ENCODE measurements at places on chromosomes 5 and 9.

- DNase-seq = no peak
These were observed 204.8 kb upstream of the RASEF start for GRCh38 chr9:83267741-83268140.

- DNase-seq = no peak
These were observed 33.8 kb downstream of the HTR1A start for GRCh38 chr5:63928451-63928850.

GRCh38 chr5:87741881-87742280, 329.2 kb upstream of the CCNH start:
- no peak for DNase-seq

GRCh38 chr9:37329576-37329975, 92.9 kb upstream of the GRHPR start:
- peak; percentile 66 for DNase-seq

GRCh38 chr9:20398536-20399338, 223.6 kb downstream of the MLLT3 start:
- peak; percentile 57 for DNase-seq

- peak; percentile 78 for DNase-seq
These were observed at the start of gene CYFIP2 for GRCh38 chr5:157265714-157266285. CYFIP2 (plus strand) TSS chr5:157266123; CDS start chr5:157285362, 19,239 bp downstream.

DNA sequence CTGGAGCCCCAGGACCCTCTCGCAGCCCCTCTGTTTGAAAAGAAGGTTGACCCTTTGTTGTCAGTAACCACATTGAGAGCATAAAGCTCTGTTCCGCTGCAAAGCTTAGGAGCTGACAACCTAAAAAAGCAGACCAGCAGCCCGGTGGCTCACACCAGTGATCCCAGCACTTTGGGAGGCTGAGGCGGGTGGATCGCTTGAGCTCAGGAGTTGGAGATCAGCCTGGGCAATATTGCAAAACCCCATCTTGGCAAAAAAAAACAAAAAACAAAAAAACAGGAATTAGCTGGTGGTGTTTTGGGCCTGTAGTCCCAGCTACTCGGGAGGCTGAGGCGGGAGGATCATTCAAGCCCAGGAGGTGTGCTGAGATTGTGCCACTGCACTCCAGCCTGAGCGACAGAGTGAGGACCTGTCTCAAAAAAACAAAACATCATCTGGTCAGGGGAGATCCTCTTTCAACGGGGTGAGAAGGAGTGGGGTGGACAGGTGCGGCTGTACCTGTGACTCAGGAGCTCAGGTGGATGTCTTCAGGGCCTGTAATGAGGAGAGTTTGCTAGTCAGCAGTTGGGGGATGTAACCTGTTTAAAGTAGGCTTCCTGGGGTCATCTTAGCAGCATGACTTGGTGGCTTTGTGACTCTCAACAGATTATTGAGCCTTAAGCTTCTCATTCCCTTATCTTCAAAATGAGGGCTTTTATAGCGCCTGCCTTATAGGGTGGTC, 694 bp upstream of the REEP2 start:
- no peak for DNase-seq

DNA sequence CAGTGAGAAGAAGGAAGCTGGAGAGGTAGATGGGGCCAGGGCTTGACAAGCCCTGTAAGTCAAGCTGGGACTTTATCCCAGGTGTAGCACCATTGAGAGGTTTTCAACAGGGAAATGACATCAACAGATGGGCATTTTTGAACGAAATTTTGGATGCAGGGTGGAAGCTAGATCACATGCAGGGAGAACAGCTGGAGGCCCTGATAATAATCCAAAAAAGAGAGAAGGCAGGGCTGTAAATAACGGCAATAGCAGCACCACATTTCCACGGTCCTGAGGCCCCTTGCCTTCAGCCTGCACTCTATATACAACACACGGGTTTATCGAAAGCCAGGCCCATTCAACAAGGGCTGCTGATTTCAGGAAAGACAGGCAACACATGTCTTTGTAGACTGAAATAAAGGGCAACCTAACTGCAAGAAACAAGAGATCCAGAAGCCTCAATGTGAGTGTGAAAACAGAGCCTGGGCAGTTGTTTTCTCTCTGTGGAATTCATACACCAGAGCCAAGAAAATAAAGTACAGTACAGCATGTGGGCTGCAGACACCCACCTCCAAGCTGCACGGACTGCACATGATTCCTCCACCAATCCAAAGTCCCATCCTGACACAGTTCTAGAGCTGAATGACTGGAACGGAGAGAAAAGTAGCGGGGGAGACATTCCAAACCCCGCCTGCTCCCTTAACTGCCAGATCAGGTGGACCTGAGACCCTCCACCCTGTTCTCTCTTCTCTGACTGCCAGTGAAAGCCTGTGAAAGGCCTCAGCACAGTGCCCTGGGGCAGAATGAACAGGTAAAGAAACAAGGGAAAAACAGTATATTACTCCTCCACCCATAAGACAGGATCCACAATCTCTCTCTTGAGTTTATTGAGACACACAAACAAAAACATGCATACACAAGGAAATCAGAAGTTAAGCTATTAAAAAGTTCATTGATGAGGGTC, 36.3 kb downstream of the KLHL3 start:
- DNase-seq = peak; percentile 23

- DNase-seq = no peak
These were observed 37.7 kb upstream of the FGF10 start for GRCh38 chr5:44426944-44427343.

- peak; percentile 12 for DNase-seq
These were observed 56.0 kb downstream of the KIAA0825 start for GRCh38 chr5:94562327-94562971.

- DNase-seq = peak; percentile 77
These were observed 4.1 kb upstream of the DNAJB5 start for GRCh38 chr9:34985311-34985899.

- no peak for DNase-seq
These were observed 32.3 kb upstream of the NPM1 start for GRCh38 chr5:171355302-171355724.

DNA sequence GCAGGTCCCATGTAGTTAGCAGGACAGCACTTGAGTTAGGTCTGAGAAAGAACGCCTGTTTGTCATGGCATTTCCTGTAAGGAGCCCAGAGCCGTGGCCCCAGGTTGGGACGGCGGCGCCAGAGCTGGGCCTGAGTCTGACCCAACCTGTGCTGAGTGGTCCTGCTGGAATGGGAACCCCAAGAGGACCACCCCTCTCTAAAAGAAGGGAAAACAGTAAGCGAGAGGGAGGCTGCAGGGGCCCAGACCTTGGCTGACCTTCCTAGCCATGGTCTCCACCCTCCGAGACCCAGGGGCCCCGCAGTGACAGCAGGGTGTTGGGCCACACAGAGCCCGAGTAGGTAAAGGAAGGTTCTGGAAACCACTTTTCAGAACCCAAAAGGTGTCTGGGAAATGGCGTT, 1.8 kb upstream of the LRRC14B start:
- no peak for DNase-seq

DNA sequence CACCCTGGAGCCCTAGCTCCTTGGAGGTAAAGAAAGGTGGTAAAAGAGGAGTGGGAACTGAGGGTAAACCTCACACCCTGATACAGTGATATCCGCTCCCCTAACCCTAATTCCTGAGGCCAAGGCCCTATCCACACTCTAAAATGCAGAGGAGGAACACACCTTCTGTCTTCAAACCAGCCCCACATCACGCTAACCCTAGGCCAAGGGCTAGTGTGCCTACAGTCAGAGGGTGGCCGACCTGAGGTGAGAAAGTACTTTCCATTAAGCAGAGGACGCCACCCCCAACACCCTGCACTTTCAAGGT, 590 bp downstream of the HDAC3 start:
- no peak for DNase-seq

- no peak for DNase-seq
These were observed 31.6 kb downstream of the NUP188 start for GRCh38 chr9:128979111-128979510.

DNA sequence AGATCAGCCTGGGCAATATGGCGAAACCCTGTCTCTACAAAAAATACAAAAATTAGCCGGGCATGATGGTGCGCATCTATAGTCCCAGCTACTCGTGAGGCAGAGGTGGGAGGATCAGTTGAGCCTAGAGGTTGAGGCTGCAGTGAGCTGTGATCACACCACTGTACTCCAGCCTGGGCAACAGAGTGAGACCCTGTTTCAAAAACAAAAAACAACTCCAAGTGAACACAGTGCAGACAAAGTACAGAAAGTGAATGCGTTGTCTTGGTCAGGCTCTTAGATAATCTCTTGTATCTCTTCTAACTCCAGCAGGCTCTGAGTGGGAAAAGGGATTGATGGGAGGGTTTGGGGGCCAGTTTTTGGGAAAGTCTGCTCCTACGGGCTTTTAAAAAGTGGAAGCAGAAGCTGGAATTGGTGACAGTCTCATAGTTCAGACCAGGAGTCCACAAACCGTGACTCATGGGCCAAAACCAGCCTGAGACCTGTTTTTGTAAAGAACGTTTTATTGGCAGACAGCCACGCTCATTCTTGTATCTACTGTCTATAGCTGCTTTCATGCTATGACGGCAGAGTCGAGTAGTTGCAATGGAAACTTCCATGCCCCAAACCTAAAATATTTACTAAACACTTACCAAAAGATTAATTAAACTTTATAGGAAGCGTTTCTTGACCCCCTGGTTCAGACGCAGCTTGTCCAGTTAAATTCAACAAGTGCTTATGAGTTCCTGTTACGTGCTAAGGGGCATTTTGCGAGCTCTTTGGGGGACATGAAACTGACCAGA, 32.9 kb downstream of the NDST1 start:
- DNase-seq = peak; percentile 20

- no peak for DNase-seq
These were observed 122.3 kb upstream of the RAI14 start for GRCh38 chr5:34533582-34534522.

DNA sequence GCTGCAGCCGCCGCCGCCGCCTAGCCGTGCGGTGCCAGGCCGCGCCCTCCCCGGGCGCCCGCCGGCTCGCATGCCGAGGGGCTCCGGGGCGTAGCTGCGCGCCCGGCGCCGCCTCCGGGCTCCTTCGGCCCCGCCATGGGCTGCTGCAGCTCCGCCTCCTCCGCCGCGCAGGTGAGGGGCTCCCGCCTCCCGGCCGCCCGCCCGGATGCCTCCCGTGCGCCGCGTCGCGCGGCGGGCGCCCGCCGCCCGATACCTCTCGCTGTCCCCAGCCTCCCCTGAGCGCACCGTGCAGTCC, 230 bp downstream of the SLC44A1 start:
- DNase-seq = no peak

DNA sequence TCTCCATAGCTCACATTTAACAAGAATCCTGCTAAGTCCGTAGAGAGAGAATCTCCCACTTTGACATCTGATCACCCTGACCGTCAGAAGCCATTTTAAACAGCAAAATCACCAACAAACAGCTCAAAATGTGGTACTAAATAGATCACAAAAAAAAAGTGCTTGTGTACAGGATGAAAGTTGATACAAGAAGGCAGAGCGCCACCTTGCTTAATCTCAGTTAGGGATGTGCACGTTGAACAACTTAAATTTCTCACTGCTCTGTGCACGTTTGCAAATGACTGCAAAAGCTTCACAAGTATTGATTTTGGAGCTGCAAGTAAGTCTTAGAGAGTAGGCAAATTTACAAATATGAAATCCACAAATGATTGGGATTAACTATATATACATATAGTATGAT, 63.1 kb upstream of the NREP start:
- DNase-seq = peak; percentile 5

GRCh38 chr9:92774274-92774673, 9.6 kb upstream of the BICD2 start:
- no peak for DNase-seq
